ENCODE measurements at places on chromosomes 4 and X. TPM values are rescaled to one million over a fixed set of nuclear protein-coding genes. Genes with fewer than 3 reads are reported as not detected.

GPR82 gene
- polyA plus RNA-seq = not detected

SLC16A2 gene
- 14.5 TPM for polyA plus RNA-seq

SMPX gene
- polyA plus RNA-seq = not detected

ZNF718 gene
- polyA plus RNA-seq = 11.4 TPM

Measured in neural cell (in vitro differentiated cells).